RWPE1 (cell line): ENCODE measurements at places on chromosomes 6 and 20.
A peak's percentile ranks its signal among the peaks of the same experiment; 100 is the strongest.

DNA sequence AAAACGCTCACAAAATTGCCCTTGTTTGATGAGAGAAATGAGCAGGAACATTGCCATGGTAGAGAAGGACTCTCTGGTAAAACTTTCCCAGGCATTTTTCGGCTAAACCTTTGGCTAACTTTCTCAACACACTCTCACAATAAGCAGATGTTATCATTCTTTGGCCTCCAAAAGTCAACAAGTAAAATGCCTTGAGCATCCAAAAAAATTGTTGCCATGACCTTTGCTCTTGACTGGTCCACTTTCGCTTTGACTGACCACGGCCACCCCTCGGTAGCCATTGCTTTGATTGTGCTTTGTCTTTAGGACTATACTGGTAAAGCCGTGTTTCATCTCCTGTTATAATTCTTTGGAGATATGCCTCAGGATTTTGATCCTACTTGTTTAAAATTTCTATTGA is 41.1 kb upstream of the PREP start:
- no peak for DNase-seq

DNA sequence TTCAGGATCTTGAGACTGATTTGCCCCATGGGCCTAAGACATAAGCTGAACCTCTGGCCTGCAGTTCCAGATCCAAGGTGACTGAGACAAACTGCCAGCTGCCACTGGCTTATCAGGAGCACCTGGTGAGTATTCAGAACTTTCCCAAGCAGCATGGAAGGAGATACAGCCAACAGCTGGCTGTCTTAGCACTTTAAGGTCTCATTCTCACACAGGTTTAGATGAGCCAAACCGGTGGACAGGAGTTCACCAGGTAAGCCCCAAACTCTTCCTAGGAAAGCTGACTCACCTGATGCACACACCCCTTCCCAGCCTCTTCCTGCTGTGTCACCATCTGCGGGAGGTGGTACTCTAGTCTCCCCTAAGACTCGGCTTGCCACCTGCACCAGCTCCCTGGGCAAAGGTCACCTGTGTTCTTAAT is at the start of gene BANF2:
BANF2 (plus strand) TSS at position 36 of the 421 bp plus-strand sequence. CDS start 25,060 bp downstream, outside the sequence.
- DNase-seq, result no peak

- DNase-seq, result peak; percentile 10
These were observed 924.1 kb downstream of the EYS start for GRCh38 chr6:64782877-64783276.

DNA sequence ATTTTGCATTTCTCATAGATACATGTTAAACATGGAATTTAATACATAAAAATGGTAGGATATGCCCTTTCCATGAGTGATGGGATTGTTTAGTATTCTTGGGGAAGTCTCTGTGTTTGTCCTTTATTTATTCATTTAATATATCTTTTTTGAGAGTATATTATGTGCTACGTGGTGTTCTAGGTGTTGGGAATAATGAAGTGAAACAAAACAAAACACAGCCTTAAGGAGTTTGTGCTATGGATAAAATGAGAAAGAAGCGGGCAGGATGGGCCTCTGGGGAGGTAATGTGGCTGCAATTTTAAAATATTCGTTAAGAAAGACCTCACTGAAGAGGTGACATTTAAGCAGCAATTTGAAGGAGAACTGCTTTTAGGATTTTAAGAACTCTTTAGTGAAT is 851.5 kb downstream of the MAFB start:
- DNase-seq, result no peak

DNA sequence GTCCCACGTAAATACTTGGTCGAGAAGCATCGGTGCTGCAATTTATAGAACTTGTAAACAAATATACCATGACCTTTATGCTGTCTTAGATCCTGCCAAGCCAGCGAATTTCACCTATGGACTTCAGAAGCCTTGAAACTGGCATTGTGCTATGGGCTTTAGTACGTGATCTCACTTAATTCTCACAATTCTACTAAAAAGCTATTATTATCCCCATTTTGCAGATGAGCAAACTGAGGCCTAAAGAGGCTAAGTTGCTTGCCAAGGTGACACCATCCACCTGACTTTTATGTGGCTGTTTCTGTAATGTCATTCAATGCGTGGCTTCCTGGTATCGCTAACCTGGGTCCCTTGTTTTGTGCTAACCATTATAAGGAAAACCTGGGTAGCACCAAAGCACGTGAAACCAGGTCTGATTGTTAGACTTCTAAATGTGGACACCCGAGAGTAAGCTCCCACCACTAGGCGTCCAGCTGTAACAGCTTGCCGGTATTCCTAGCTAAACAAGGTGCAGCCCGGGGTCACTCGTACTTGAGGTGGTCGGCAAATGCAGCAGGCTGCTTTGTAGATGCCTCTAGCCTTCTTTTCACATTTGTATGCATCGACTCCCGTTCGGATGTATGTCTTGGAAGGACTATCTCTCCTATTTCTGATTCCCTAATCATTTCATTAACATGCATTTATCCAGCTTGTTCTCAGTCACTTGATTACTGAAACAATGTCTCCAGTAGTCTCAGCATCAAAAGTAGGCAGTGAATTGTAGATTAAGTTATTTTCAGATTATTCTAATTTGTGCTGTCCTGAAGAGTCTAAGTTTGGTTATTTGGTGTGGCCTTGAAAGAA is 1.1 kb downstream of the SYNJ2 start:
- no peak for DNase-seq

- DNase-seq, result no peak
These were observed 165.1 kb downstream of the RALGAPA2 start for GRCh38 chr20:20547221-20547875.

- no peak for DNase-seq
These were observed 74.7 kb upstream of the TNFAIP3 start for GRCh38 chr6:137792160-137793033.

- peak; percentile 36 for DNase-seq
These were observed 50.0 kb upstream of the SCGN start for GRCh38 chr6:25601800-25602673.

GRCh38 chr20:53914091-53914780 is 156.2 kb downstream of the BCAS1 start:
- DNase-seq, result no peak

- no peak for DNase-seq
These were observed 66.7 kb downstream of the RPP21 start for GRCh38 chr6:30411515-30412207.

DNA sequence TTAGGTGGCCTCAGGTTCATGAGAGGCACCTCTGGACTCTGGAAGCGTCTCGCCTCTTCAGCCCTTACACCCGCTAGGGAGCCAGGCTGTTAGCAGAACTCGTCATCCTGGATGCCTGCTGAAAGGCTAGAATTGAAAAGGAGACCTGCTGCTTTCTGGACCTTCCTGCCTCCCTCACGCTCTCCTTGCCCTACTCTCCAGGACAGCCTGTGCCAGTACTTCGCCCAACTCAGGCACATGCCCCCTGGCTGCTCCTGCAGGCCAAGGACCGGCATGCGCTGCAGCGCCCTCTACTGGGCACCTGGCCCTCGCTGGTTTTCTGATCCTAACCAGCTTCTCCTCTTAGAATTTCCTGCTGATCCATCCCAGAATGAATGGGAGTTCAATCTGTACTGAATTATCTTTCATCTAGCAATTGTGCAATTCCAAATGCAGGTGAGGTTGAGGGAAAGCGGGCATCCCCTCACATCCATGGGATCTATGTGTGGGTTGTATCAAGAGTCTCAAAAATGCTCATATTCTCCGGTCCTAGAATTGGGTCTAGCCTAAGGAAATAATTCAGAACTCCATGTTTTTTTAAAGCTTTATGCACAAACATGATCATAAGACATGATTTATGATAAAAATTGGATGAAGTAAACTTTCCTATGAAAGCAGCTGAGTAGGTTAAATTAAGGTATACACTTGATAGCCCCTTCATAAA is 78.0 kb downstream of the PTPN1 start:
- peak; percentile 92 for DNase-seq

DNA sequence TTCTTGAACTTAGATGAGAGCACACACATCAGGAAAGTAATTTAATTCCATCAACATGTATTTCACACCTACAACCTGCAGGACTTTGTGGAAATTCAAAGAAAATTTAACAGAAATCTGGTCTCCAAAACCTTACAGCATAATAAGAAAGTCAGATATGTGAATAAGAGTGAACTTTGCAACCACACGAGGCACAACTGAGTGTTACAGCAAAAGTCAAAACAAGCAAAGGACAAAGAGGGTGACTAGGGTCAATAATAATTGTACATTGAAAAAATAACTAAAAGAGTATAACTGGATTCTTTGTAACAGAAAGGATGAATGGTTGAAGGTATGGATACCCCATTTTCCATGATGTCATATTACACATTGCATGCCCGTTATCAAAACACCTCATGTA is 113.8 kb downstream of the MTFR2 start:
- no peak for DNase-seq

- no peak for DNase-seq
These were observed 1.4 kb upstream of the SNPH start for GRCh38 chr20:1264727-1265126.

DNA sequence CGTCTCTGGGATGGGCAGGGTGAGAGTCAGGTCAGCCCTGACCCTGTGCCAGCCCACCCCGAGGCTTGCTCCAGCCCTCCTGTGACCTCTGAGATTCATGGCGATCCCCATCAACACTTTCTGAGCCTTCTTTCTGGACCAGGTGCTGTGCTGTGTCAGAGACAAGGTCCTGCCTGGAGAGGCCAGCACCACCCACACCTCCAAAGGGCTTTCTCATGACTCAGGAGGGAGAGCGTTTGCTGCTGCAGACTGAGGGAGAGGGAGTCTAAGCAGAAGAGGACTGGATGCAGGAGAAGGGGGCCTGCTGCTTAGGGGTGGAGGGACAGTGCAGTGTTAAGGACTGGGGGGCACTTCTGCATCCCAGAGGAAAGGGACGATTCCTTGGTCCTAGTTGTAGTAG is 193.5 kb downstream of the LRFN2 start:
- DNase-seq, result no peak

DNA sequence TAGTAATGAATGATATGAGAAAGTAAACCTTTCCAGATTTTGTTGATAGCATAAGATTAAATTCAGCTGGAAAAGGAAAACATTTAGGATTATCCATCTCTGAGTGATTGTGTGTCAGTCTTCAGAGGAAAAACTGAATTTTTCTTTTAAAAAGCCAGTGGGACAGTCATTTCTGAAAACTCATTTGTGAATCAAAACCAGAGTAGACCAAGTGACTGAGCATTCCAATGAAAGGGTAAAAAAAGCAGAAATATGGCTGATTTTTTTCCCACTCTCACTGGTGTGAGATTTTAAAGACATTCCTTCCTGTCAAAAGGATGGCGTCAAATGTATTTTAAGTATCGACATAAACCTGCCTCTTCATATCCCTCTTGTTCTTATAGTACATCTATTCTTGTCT is 214.0 kb downstream of the GMPR start:
- DNase-seq, result no peak

GRCh38 chr20:63733579-63734081 is 2.8 kb upstream of the LIME1 start:
- DNase-seq, result no peak

DNA sequence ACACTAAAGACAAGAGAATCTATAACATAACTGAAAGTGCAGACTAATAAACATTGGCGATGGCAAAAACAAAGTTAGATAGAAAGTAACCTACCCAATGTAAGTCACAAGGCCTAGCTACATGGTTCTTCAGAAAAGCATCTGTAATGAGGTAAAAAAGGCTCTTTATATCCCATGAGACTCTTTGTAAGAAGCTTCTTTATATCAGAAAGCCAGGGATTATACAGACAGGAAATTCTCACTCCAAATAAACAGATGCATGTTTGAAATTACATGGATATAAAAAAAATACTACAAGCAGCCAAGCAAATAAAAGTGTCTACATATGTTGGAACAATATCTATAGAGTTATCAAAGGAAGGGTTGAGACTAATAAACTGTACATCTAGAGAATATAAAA is 284.9 kb upstream of the NRSN1 start:
- DNase-seq, result no peak

GRCh38 chr20:32315891-32316290 is 38.4 kb downstream of the KIF3B start:
- no peak for DNase-seq

DNA sequence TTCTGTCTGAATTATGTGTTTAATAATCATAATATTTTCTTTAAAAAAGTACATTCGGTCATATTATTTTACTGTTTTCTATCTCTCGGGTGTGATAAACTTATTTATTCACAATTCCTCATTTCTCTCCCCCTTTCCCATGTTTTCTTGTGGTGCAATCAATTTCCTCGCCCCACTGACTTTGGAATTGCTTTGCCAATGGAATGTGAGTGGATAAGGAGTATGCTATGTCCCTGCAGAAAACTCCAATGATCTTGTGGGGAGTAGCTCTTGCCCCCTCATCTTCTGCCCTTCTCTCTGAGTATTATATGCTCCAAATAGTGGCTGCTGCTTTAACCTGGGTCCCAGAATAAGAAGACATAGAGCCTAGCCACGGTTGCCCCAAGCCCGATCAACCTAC is 64.1 kb downstream of the HMGN3 start:
- DNase-seq, result no peak

DNA sequence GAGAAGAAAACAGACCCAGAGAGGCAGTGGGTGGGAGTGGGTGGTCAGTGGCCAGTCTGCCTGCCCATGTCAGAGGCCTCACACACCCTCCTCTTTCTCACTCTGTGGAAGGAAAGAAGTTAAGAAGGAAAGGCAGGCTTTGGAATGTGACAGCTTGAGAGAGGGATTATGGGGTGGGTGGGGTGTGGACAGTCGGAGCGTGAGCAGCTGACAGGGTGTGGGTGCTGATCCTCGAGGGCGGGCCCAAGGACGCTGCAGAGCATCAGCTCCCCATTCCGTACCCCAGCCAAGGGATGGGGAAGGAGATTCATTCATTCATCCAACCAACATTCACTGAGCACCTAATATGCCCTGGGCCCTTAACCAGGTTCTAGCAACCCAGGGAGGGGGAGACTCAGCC is 4.8 kb downstream of the TGM6 start:
- DNase-seq, result no peak

- peak; percentile 82 for DNase-seq
These were observed 2.2 kb downstream of the SLC22A2 start for GRCh38 chr6:160256445-160256844.

DNA sequence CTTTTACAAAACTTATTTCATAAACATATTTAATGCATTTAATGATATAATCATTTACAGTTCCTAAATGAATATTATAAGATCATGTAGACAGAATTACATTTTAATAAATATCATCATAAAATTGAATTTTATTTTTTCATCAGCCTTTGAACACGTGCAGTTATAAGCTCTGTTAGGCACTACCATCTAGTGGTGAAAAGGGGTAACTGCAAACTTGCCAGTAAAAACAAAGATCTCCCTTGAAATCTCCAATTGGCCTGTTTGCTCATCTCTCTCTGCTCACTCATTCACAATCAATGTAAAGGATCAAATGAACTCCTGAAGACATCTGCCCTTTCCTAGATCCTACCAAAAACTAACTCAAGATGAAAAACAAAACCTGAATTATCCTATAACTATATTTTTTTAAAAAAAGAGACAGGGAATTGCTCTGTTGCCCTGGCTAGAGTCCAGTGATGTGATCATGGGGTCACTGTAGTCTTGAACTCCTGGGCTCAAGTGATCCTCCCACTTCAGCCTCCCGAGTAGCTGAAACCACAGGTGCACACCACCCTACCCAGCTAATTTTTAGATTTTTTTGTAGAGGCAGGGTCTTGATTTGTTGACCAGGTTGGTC is 31.7 kb downstream of the SAMHD1 start:
- DNase-seq, result peak; percentile 80

GRCh38 chr20:60010689-60011458 is 52.7 kb downstream of the CDH26 start:
- no peak for DNase-seq
